NCI-H1930 (cell line): ENCODE measurements at places on chromosomes 3 and 15.

DNA sequence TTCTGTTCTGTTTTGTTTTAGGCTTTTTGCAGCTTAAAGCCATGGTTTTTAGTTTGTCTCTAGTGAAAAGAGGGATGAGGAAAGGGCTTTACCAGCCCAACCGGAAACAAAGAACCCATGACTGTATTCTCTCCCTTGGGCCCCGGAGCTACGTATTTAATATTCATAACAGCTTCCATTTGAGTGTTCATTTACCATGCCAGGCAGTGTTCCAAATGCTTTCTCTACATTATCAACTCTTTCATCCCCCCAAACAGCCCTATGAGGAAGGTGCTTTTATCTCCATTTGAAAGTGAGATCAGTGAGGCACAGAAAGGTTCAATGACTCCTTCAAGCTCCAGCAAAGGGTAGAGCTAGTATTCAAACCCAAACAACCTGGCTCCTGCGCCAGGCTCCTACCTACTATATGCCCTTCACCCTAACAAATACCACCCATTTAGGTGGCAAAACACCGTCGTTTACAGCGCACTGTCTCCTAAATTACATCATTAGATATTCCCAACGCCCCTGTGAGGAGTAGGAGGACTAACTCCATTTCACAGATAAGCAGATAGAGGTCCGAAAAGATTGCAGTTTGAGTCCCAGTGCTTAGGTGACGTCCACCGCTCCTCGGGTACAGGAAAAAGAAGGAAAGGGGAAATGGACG, 27.9 kb downstream of the GTPBP8 start:
- no peak for DNase-seq

- no peak for DNase-seq
These were observed 430.6 kb downstream of the FOXP1 start for GRCh38 chr3:71152892-71153265.

GRCh38 chr15:68055224-68055705, 1.1 kb downstream of the PIAS1 start:
- no peak for DNase-seq

DNA sequence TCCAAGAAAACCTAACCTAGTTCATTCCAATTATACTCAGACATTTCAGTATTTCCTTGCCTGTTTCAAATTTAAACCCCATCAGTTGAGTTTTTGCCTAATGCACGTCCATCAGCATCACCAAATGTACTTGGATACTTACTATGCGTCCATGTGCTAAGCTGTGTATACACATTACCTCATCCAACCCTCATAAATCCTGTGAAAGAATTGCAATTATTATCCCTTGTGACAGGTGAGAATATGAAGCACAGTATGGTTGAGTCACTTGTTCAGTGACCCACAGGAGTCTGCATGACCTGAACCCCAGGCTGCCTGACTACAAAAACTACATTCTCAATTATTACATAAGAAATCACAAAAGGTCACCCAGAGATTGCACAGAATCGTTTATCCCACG, 2.5 kb downstream of the OR5K2 start:
- no peak for DNase-seq

DNA sequence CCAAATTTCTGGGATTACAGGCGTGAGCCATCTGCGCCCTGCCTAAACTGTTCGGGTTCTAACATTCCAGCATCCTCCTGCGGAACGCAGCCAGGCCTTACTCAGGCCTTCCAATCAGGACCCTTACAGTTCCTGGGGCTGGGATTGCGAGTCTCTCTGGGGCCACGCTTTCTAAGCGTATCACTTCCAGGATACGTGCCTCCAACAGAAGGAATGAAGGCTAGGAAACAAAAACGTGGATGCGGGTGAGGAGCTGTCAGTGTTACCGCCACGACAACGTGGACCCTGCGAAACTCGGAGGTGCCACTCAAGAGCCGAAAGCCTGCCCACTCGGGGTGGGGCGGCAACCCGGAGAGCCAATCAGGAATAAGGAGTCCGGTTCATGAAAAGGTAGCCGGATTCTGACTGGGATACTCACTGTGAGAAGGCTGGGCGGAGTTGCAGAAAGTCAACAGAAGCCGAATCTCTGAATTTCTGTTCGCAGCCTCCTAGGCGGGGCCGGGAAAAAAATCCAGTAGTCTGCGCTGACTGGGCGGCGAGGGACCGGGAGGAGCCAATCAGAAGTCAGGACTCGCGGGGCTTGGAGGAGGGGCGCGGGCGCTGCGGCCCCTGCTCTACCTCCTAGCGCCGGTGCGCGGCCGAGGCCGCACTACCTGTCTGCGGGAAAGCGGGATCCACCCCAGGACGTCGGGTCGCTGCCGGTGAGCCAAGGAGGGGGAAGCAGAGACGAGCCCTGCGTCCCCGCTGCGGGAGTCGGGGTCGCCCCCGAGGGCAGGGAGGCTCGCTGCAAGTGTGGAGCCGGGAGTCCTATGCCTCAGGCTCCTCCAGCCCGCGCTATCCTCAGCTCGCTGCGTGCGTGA, at the start of gene HYKK:
Gene HYKK, plus strand, starts transcription at position 607 of the 860 bp plus-strand sequence. CDS start 5,512 bp downstream, outside the sequence.
- DNase-seq: peak; percentile 83

- DNase-seq: no peak
These were observed 518.8 kb downstream of the MECOM start for GRCh38 chr3:169144731-169145130.

DNA sequence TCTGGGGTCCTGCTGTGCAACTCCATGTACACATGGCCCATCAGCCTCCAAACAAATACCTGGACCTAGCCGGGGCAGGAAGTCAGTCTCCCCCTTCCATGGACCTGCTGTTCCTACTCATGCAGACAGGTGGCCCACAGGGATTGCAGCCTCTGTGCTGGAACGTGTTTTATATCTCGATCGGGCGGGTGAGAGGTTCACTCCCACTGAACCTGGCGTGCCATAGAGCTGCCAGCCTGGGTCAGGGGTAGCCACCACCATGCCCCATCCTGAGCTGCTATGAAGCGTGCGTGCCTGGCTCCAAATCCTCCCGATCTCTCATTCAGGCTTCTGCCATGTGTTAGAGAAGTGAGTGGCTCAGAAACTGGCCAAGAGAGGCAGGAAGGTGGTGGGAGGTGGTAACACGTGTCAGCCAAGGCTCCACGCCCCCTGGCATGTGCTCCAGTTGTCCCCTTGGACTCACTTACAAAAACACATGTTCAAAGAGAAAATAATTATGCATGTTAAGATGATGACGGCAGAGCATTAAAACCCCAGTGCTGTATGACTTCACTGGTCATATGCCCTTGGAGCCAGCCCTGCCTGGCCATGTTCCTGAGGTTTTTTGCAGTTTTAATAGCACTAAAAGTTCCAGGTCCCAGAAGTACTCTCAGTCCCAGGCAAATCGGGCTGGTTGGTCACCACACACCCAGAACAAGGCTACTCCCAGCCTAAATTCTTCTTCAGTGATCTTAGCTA, 30.6 kb downstream of the CTSH start:
- no peak for DNase-seq
